ENCODE measurements at places on chromosomes 5 and 9.
A peak's percentile ranks its signal among the peaks of the same experiment; 100 is the strongest.

GRCh38 chr9:124018730-124019697 lies 7.4 kb downstream of the LHX2 start:
- DNase-seq: no peak

- DNase-seq: peak; percentile 29
These were observed 11.1 kb upstream of the CDC42SE2 start for GRCh38 chr5:131252824-131253171.

- no peak for DNase-seq
These were observed 50.6 kb upstream of the NRARP start for GRCh38 chr9:137352511-137353222.

GRCh38 chr5:158174918-158175851 lies 316.2 kb upstream of the CLINT1 start:
- peak; percentile 9 for DNase-seq

- DNase-seq: no peak
These were observed 37.4 kb downstream of the PIK3R1 start for GRCh38 chr5:68252673-68253623.

DNA sequence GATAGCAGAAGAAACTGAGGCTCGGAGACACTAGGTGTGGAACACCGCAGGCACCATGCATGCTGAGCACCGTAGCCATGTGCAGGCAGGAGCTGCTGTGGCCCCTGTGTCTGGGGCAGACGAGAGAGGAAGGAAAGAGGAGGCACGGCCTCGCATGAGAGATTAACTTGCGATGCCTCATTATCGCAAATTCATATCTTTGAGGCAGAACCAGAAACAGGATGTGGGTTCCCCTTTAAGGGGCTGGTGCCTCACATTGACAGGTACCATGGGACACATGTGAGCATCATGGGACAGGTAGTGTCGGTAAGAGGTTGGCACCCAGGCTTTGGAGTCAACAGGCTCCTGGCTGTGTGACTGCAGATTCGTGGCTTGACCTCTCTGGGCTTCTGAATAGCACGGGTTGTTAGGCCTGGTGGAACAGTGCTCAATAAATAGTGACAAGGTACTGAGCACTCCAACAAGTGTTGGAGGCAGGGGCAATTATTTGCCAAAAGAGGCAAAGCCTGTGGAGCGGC lies 40.8 kb downstream of the NAIF1 start:
- DNase-seq: no peak

DNA sequence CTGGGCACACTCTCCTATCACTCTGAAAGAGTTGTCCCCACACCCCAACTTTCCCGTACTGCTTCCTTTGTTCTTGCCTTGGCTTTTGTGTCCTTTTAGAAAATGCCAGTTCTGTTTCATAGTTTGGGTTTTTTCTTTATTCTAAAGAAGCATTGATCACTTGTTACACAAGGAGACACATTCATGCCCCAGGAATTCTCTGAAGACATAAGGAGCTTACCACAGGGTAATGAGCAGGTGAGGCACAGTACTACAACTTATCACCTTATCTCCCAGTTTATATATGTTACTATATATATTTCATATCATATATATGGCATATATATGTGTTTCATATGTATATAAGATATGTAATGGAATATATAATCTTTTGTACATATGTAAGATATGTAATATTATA lies 6.5 kb upstream of the SSBP2 start:
- no peak for DNase-seq

DNA sequence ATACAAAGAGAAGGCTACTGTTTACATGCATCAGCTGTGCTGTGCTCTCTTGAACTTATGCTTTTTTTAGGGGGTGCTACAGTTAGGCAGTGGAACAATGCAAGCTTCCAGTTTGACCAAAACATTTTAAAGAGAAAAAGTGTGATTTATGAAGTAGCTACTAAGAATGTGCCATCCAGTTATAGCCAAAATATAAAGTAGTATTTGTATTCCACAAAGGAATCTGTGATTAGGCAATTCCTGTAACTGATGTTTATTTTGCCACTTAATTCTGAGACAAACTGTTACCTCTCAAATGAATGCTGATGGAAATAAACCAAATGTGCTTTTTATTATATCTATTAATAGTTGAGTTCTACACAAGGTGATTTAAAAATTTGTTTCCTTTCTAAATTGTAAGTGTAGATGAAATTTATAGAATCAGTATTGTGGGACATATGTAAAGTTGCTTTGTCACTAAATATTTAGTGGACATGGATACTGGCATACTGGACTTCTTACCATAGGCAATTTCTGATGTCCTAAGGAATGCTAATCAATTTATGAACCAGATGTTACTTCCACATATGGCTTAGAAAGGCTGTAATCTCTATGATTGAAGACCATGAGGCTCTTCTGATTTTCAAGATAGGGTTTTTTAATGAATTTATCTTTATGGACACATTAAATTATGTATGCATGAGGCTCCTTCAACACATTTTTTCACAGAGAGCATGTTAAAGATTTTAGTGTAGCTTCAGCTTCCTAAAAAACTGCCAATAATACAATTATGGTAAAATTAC lies 410.2 kb downstream of the PRR16 start:
- no peak for DNase-seq

- no peak for DNase-seq
These were observed 48.2 kb downstream of the FAM240B start for GRCh38 chr9:38671748-38672147.

DNA sequence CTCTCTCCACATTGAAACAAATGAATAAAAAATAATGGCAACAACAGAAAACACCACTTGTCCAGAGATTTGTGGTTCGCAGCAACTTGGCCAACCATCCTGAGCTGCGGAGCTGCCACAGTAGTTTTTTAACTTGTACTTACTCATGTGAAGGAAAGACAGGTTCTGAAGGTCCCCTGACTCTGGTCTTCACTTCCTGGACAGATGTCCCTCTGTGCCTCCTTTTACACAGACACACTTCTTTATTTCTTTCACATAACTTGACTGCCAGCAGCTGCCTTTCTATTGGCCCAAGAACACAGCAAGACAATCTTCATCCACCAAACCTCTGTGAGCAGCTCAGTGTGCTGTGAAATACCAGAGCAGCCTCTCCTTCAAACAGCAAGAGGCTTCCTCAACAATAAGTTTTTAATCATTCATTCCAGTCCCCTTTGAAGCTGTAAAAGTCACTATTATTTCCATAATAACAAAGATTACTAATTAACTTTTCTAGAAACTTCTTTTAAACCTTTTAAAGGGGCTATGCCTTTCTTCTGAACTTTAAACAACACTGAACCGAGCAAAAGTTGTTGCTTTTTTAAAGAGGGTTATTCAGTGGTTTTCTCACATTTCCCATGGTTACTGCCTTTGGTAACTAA lies 198.7 kb downstream of the NR2F1-AS1 start:
- no peak for DNase-seq

- no peak for DNase-seq
These were observed 368.8 kb downstream of the GLIS3 start for GRCh38 chr9:3931058-3931457.

GRCh38 chr9:107938801-107939386 lies 449.3 kb upstream of the KLF4 start:
- no peak for DNase-seq

- no peak for DNase-seq
These were observed 31.4 kb upstream of the TTLL11 start for GRCh38 chr9:122124528-122124927.

DNA sequence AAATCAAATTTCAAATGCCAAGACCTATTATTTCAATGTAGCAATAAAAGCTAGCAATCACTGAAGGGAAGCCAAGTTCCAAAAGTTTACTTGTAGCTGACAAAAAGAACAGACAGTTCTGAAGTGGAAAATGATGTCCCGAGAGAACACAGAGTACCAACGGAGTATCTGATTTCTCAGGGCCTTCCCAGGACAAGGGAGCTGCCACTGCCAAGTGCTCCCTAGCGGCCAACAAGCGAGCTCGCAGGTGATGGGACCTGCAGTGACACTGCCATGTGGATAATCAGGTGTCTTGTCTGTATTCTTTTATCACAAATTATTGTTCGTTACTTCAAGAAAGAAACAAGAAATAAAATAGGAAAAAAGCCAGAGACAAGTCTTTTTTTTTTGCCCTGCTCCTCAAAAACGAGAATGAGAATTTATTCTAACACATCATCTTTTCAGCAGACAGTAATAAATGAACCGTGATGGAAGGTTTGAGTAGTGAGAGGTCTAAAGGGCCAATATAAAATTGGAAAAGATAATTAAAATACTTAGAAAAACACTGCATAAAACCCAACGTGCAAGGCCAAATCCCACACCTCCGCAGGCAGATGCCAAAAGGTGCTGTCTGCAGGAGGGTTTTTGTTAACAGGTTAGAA lies 159.4 kb downstream of the MYO10 start:
- DNase-seq: no peak

GRCh38 chr5:30112867-30113266 lies 1080.6 kb upstream of the CDH6 start:
- no peak for DNase-seq

DNA sequence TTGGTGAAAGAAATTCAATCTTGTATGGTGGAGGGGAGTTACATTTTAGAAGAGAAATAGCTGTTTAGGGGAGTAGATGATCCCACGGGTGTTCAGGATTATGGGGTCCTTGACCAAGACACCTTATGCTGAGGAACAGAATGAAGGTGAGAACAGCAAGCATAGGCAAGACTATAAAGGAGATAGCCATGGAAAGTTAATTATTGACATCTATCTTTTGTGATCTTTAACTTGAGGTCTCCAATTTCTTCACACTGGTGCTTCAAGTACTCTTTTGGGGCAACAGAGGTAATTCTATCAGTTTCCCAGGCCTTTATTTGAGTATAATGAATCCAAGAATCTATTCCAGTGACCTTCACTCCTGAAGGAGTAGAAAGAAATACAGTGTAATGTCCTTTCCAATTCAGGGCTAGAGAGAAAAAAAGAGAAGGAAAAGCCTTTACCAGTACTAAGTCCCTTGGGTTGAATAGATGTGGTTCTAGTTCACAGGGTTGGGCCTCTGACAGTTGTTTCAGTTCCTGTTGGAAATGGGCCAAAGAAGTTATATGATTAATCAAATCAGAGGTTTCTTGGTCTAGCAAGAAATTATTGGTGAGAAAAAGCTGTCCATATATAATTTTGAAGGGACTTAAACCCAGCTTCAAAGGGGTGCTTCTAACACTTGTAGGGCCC lies 2104.1 kb upstream of the ACO1 start:
- no peak for DNase-seq

GRCh38 chr5:153099328-153099727 lies 391.1 kb upstream of the GRIA1 start:
- DNase-seq: no peak

GRCh38 chr5:175340180-175340579 lies 103.8 kb downstream of the DRD1 start:
- DNase-seq: no peak

DNA sequence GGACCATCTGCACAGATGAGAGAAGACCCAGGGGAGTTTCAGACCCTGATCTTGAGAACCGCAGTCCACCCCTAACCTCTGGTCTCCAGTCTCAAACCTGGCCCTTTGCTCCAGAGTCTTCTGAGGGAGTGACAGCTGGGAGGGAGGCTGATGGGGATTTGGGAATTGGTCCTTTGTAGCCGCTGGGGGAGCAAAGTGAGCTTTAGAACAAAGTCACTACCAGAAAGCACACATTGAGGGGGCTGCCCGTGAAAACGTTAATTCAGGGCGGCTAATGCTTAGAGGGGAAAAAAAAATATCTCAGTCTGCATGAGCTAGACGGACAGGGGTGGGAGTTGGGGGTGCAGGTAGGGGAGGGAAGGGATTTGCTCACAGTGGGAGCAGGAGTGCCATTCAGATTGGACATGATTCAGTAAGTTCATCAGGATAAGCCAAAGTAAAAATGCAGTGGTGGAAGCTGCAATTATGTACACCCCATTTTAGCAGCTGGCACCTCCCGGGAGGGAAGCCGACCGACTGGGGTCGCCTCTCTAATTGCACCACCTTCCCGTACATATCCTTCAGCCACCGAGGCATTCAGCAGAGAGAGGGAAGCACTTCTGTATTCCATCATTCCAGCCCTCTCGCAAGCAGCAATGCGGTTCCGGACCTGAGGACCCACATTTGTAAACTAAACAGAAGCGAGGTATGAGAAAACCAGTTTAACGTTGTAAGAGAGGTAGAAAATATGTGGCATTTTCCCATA lies 123.4 kb upstream of the RETREG1 start:
- no peak for DNase-seq

GRCh38 chr5:65161655-65162054 lies 320.1 kb downstream of the ADAMTS6 start:
- no peak for DNase-seq

GRCh38 chr9:126612326-126612812 lies 1.4 kb upstream of the LMX1B start:
- no peak for DNase-seq

DNA sequence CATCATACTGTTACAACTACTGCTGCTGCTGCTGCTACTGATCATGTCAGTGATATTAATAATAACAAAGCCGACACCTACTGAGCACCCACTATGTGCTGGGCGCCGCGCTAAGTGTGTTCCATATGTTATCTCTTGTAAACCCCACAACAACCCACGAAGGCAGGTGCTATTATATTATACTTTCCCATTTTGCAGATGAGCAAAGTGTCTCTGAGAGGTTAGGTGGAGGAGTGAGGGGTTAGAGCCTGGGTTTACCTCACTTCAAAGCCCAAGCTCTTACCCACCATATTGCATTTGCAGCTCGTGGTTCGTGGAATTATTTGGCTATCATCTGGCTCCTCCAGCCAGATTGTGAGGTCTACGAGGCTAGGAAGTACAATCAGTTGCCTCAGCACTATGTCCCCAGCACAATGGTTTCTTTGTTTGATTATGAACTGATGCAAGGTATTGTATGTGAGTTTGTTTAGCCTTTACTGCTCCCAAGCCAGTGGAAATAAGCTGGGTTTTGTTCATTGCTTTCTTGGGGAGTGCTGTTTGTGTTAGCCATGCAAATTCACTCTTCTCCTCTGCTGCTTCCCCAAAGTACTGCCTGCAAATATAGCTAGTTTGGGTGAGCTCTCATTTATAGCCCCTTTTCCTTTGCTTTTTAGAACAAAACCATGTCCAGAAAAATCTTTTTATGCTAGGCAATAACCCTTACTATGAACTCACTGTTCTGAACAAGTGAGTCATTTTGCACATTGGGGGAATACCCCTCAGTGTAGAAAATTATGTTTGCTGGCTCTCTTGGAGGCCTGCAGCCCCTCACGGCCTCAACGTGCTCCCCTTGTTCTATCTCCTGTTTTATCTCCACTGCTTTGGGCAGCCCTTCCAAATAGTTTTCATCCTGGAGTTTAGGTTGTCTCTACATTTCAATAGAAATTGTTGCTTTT lies 47.9 kb downstream of the ALG2 start:
- DNase-seq: no peak

DNA sequence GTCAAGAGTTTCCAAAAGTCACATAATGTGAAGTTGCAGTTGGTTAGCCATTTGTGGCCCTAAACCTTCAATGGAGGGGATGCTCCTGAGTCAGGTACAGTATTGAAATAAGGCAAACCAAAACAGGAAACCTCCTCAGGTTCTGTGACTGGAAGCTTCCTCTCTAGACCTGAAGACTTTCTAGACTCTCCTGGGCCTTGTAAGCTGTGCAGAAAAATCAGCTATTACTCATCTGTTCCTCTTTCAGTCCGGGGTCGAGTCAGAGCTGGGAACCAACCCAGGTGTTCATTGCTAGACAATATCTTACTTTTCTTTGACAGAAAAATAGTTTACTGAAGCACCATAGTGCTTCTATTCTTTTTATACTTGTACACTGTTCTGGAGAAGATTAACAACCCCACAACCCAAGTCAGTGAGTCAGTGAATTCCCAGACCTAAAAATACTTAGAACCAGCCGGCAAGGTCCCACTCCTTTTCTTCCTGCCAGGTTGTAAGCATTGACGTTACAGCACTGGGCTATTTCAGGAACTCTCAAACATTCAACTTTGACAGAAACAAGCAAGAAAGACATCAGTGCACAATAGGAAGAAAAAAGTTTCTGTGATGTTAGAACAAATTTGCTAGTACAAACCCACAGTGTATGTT lies 47.3 kb downstream of the FSTL4 start:
- no peak for DNase-seq

GRCh38 chr5:16554110-16554509 lies 62.7 kb downstream of the RETREG1 start:
- no peak for DNase-seq
